Urothelium cell line (cell line): ENCODE measurements at places on chromosomes 3 and 15.

- peak; percentile 49 for DNase-seq
Observed at GRCh38 chr3:195774917-195775316, 36.8 kb downstream of the MUC4 start.

GRCh38 chr3:191356631-191357439, 26.5 kb upstream of the UTS2B start:
- no peak for DNase-seq

DNA sequence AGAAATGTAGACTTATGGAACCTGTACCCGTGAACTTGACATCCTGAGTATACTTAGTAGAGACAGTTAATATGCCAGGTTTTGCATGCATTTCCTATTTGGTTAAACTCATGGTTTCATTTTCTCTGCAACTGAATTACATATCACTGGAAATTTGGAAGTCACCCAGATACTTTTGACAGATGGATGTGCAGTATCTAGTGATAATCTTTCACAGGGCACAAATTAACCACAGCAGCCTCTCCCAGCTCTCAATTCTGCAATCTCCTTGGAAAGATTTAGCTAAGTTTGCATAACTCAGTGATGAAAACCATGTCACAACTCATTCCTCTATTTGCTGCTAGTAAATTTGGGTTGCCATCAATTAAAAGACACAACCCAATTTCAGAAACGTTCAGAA, 162.3 kb upstream of the TPM1 start:
- no peak for DNase-seq

DNA sequence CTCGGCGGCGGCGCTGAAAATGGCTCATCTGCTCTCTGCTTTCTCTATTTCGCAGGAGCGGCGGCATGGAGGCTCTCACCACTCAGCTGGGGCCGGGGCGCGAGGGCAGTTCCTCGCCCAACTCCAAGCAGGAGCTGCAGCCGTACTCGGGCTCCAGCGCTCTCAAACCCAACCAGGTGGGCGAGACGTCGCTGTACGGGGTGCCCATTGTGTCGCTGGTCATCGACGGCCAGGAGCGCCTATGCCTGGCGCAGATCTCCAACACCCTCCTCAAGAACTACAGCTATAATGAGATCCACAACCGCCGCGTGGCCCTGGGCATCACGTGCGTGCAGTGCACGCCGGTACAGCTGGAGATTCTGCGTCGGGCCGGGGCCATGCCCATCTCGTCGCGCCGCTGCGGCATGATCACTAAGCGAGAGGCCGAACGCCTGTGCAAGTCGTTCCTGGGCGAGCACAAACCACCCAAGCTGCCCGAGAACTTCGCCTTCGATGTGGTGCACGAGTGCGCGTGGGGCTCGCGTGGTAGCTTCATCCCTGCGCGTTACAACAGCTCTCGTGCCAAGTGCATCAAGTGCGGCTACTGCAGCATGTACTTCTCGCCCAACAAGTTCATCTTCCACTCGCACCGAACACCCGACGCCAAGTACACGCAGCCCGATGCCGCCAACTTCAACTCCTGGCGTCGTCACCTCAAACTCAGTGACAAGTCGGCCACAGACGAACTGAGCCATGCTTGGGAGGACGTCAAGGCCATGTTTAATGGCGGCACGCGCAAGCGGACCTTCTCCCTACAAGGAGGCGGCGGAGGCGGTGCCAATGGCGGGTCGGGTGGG, 790 bp downstream of the SKOR1 start:
- no peak for DNase-seq

DNA sequence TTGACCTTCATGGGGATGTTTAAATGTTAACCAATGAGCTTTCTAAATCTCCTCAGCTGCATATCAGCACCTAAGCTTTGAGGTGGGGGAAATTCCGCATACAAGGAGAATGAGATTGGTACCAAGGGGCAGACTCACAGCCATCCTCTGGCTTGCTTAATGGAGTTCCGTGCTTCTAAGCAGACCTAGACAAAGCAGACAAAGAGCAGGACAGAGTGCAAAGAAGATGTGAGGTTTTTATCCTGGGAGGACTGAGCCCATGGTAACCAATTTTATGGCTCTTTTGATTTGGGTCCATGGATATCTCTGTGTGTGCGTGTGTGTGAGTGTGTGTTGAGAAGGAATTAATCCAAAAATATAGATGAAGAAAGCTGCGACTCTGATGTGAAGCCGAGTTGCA, 7.5 kb downstream of the TAFA4 start:
- DNase-seq, result no peak

- DNase-seq, result no peak
Observed at GRCh38 chr3:43327582-43327979, 41.2 kb downstream of the SNRK start.
